Right ventricle myocardium inferior (tissue), 1 donor: ENCODE measurements at places on chromosomes 3 and 15.

- no peak for DNase-seq
Observed at GRCh38 chr3:128499724-128500275, 6.8 kb upstream of the GATA2 start.

DNA sequence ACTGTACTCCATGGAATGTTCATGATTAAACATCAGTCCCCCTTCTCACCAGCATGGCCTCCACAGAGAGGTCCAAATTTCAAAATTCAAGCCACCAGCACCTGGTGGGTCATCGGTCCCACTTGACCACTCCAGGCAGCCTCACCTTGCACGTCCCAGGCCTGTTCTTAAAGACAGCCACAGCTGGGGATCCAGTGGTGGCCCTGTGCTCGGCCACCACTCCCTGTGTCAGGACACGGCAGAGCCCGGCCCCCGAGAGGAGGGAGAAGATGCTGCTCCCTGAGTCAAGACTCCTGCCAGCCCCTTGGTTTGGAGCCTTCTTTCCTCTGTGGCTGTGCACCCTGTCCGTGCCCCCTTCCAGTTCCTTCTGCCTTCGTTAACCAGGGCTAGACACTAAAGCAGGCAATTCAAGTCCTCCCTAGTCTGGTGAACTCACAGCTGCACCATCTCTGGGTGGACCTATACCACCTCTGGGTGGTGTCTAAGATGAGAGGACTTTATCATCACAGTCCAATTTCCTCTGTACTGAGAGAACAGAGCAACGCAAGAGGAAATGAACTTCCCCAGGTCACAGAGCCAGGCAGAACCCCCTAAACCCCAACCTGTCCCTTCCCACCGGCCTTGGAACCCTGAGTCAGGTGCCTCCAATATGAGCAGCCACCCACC, 97.1 kb downstream of the MEGF11 start:
- DNase-seq = no peak

GRCh38 chr15:63509955-63510940, 5.9 kb downstream of the USP3 start:
- DNase-seq = no peak

DNA sequence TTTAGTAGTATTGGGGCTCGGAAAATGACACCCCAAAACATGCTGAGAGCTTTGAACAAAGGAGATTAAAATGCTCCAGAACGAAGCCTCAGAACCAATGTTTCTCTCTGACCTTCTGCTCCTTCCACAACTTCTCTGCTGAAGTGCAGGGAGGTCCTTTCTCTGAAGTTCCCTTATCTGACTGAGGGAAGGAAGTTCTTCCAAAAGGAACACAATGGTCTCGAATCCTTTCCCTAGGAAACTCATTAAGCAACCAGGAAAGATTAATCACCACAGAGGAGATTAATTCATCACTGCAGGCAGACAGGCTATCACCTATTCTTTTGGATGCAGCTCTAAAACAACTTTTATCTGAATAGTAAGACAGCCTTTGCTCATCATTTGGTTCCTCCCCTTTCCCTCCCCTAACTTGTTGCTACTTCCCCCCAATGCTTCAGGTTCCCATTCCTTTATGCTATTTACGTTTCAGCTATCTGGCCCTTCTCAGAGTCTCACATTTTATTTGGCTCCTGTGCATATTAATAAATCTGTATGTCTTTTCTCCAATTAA, 18.2 kb upstream of the WDR49 start:
- DNase-seq = no peak

DNA sequence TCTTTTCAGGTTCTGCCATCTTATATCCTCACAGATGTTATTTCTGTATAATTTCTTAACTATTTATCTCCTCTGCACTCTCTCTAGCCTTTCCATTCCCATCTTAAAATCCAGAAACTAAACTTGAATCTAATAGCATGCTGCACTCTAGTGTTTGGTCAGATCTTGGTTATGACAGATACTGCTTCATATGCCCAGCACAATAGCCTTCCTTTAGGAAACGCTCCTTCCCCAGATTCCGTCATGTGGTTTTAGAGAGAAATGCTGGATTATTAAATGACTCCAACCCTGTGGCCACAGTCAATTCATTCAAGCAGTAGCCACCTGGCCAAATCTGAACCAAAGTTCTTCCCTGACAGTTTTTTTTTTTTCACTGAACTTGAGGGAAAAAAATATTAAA, 19.4 kb downstream of the RASGRP1 start:
- no peak for DNase-seq

- DNase-seq = no peak
Observed at GRCh38 chr3:178748874-178749273, 212.6 kb downstream of the KCNMB2 start.

DNA sequence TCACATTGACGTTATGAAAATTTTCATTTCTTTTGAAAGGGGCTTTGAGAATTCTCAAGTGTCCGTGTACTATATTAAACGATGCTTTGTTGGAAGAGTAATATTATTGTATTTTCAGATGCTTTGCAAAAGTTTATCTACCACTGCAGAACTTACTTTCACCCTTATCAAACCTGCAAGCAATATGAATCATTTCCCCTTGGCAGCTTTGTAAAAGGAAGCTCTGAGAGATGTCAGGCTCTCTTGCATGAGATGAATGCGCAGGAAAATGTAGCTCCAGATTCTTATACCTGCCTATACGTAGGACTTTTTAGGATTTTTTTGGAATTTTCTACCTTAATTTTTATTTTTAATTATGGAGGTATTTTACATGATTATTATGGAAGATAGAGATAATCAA, 34.5 kb downstream of the GPD1L start:
- no peak for DNase-seq

- no peak for DNase-seq
Observed at GRCh38 chr3:98532709-98533571, 1.2 kb downstream of the GPR15 start.

DNA sequence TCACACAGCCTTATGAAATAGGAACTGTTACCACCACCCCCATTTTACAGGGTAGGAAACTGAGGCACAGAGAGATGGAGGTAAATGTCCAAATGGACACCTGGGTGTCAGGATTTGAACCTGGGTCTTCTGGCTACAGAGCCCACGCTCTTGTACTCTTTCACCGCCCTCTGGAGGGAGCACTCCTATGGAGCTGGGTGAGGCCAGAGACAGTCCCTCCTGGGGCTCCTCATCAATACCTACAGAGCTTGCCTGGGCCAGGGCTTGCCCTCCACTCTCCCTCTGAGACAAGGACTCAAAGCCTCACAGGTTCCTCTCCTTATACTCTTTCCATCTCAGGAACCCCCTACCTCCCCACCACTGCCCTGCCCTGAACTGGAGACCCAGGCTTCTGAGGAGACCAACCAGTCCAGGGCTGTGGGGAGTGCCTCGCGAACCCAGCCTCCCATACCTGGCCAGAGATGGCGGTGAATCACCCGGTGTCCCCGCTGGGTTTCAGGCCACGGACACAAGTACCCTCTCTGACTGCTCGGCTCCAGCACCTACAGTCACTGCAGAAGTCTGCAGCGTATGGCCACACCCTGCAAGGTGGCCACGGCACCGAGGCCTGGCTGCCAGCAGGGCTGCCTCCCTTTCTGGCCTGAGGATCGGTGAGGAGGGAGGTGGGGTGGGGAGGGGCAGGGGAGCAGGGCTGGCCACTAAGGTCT, 22.1 kb upstream of the ATP2B2 start:
- peak; percentile 13 for DNase-seq

GRCh38 chr15:40011303-40011702, 27.7 kb downstream of the SRP14 start:
- DNase-seq = no peak

DNA sequence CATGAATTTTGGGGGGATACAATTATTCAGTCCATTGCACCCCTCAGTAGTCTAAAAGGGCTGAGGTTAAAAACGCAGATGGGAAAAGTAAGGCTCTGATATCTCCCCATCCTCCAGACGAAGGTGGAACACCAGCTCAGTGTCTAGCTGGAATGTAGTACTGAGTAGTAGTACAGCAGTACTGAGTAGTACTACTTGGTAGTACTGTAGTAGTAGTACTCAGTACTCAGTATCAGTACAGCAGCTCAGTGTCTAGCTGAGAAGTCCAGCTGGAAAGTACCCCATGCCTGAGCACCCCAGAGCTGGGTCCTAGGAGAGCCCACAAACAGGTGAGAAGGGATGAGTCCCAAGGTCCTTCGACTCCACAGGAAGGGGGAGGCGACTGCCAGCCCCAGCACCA, 148.7 kb downstream of the XXYLT1 start:
- DNase-seq = no peak

- DNase-seq = no peak
Observed at GRCh38 chr3:172305552-172305951, 142.7 kb downstream of the GHSR start.

- DNase-seq = no peak
Observed at GRCh38 chr15:87753539-87753938, 503.0 kb downstream of the NTRK3 start.

- DNase-seq = no peak
Observed at GRCh38 chr3:23985747-23986544, 40.9 kb downstream of the NR1D2 start.

DNA sequence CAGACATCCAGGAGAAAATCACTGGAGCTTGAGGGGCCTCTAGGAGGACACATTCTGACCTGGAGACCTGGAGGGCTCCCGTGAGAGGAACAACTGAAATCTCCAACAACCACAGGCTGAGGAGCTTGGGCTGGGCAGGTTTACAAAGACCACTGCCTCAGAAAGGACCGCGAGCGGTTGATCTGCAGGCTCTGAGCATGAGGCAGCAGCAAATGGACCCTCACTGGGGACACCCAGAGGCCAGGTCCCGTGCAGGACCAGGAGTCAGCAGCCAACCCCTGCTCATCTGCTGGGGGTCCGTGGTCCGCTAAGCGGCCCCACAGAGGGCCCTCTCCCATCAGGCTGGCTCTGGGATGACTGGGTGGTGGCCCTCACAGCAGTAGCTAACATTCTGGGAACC, 10.5 kb upstream of the EPHB3 start:
- no peak for DNase-seq

DNA sequence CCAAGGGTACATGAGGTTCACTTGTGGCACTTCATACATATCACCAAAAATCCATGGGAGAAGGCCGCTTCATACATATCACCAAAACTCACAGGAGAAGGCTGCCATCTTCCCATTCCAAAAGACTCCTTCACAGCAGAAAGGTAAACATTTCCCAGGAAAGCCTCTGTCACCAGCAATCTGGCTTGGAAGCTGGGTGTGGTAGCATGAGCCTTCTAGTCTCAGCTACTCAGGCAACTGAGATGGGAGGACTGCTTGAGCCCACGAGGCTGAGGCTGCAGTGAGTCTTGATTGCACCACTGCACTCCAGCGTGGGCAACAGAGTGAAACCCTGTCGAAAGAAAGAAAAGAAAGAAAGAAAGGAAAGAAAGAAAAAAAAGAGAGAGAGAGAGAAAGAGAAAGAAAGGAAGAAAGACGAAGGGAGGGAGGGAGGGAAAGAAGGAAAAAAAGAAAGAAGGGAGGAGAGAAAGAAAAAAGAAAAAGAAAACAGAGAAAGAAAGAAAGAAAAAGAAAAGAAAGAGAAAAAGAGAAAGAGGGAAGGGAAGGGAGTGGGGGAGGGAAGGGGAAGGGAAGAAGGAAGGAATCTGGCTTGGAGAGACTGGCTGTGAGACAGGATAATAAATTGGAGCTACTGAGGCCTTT, 7.2 kb downstream of the LRIG1 start:
- no peak for DNase-seq

DNA sequence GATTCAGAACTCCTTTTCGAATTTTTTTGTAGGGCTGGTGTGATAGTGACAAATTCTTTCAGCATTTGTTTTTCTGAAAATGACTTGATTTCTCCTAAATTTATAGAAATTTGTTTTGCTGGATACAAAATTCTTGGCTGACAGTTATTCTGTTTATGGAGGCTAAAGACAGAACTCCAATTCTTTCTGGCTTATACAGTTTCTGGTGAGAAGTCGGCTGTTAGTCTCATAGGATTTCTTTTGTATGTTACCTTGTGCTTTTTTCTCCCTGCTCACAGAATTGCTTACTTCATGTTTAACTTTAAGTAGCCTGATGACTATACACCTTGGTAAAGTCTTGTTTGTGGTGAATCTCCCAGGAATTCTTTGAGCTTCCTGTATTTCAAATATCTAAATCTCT, 1264.6 kb downstream of the NSUN3 start:
- no peak for DNase-seq

GRCh38 chr15:32870240-32871033, 152.6 kb downstream of the GREM1 start:
- DNase-seq = no peak

GRCh38 chr3:181454451-181455027, 257.2 kb upstream of the SOX2 start:
- no peak for DNase-seq

DNA sequence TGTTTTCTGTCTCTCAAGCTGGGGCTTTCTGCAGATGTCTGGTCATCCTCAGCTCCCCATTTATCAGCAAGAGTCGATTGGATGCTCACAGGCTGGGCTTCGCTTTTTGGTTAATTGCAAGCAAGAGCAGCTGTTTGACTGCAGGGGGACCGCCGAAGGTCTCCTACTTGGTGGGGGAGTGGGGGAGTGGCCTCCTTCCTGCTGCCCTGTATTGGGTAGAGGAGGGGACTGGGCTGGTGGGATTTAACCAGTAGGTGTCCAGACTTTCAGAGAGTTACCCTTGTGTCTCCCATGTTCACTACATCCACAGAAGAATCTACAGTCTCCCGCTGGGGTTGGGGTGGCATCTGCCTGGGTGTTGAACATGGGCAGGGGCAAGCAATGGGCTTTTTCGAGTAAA, 78.7 kb downstream of the PLXNA1 start:
- no peak for DNase-seq

DNA sequence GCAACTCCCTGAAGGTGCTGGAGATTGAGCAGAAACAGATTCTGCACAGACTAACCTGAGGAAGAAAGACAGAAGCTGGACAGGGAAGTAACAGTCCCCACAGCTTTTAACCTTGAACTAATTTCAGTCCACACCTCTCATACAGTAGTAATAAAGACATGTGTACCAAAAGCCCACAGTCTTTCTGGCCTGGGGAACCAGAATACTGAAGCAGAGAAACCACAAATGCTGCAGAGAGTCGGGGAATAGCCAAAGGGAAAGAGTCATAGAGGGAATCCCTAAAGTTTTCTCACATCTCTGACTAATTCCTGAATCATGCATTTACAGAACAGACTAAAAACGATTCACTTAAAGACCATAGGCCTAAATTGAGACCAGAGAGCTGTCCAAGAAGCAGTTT, 503.4 kb upstream of the NECTIN3 start:
- DNase-seq = no peak

- DNase-seq = no peak
Observed at GRCh38 chr3:189726277-189726676, 95.1 kb downstream of the TP63 start.

- DNase-seq = no peak
Observed at GRCh38 chr15:78220713-78221112, 13.7 kb downstream of the ACSBG1 start.

- no peak for DNase-seq
Observed at GRCh38 chr3:187025254-187025655, 94.9 kb downstream of the ST6GAL1 start.

DNA sequence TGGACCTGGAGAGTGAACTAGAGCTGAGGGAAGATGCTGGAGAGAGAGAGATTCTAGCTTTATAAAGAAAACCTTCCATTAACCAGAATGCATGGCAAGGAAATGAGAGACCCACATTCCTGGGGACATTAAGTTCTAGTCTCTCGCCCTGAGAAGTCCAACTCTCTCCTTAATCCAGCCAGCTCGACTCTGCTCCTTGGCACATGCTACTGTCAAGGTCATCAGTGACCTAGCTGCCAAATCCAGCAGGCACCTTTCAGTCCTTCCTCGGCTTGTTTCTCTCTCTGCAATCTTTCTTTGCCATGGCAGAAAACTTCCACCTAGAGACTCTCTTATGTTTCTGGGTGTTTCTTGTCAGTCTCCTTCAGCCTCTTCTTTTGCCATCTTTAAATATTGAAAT, 40.3 kb downstream of the DGKG start:
- DNase-seq = no peak

GRCh38 chr15:85329561-85330422, 50.6 kb upstream of the AKAP13 start:
- DNase-seq = no peak
